GM12865 (cell line): ENCODE measurements at places on chromosomes 2 and 18.
A peak's percentile ranks its signal among the peaks of the same experiment; 100 is the strongest.

DNA sequence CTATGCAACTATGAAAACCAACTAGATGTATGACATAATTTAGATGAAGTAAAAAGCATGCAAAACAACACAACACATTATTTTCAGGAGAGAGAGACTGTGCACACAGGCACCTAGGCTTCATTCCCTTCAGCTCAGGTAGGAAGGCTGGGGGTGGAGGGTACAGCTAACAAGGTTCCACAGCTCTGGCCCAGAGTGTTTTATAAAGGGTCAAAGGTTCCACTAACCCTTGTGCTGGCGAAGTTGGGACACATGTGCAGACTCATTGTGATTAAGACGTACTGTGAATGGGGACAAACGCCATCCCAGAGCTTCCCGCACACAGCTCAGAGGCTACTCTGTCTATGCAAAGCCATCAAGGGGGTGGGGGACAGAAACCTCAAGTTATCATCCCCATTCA is 19.1 kb downstream of the CCDC93 start:
- DNase-seq, result no peak

DNA sequence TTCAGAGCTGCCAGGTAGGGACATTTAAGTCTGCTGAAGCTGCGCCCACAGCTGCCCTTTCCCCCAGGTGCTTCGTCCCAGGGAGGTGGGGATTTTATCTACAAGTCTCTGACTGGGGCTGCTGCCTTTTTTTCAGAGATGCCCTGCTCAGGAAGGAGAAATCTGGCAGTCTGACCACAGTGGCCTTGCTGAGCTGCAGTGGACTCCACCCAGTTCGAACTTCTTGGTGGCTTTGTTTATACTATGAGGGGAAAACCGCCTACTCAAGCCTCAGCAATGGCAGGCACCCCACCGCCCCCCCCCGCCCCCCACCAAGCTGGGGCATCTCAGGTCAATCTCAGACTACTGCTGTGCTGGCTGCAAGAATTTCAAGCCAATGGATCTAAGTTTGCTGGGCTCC is 458.1 kb upstream of the RAB12 start:
- DNase-seq, result no peak

DNA sequence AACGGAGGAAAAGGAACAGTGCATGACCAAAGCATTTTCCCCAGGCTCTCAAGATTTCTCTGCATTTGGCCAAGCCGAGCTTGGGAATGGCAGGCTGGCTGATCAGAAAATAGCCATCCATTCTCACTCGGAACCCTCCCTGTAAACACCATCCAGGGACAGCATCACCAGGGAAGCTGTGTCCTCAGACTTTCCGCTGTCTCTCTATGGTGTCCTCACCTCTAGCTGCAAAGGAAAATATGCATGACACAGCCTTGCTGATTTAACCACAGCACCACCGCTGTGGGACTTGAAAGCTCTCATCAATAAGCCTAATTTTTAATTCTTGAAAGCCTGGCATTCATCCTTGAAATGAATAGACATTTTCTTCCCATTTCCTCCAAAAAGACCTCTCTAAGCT is 311.7 kb downstream of the EIPR1 start:
- DNase-seq, result no peak

DNA sequence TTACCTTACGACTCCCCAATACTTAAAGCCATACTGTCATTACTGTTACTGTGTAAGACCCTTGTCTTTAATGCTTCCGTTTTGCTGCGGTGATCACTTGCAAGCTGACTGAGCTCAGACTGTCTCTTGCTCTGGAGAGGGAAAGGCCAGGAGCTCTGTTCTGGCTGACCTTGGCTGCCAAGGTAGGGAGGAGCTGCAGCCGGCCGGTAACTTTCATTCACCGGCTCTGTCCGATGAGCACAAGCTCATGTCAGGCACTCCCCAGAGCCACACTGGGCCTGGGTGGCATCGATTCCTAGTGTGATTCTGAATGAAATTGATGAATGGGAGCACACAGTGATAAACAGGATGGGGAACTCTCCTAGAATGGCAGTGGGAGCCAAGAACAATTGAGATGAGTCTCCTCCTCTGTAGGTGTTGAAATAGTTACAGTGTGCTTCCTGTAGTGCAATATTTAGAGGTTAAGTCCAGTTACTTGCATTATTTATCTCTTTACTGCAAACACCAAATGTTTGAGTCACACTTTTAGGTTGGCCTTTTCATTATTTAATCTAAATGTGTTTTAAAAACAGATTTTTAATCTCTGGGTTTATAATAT is 100.9 kb downstream of the ATP9B start:
- DNase-seq, result no peak

- DNase-seq, result no peak
Observed at GRCh38 chr2:16882706-16883105, 217.1 kb upstream of the CYRIA start.

- DNase-seq, result no peak
Observed at GRCh38 chr2:202944816-202945215, 32.7 kb downstream of the CARF start.

- no peak for DNase-seq
Observed at GRCh38 chr2:202510911-202511310, 123.9 kb upstream of the FAM117B start.

DNA sequence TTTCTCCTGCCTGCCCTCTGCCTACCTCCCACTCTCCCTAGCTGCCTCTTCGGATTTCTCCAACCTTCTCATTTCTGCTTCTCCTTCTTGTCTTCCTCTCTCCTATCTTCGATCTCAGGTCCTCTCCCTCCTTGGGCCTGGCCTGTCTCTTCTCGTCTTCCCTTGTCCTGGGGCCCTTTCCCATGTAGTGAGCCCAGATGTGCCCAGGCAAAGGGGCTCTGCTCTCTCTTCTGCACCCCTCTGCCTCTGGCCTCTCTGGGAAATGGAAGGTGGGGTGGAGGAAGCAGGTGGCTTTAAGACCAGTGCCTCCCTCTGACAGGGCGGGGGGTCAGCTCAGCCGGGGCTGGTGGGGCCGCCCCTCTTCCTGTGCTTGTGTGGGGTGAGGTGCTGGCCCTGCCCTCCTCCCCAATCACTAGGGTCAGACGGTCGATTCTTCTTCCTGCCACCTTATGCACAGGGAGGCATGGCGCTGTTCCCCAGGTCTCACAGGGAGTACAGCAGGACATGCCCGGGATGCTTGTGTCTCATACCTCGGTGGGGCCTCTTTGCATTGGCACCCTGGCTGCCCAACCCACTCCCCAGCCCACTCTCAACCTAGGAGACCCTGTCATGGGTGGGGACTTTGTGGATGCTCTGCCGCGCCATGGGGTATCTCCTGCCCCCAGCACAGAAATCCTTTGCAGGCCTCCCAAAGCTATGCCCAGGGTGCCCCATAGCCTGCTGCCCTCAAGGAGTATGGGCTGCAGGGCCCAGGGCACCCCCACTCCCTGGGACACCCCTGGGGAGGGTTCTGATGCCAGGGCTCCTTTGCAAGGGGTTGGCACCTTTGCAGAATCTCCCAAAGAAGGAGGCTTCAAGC is 213.8 kb upstream of the HAAO start:
- no peak for DNase-seq

DNA sequence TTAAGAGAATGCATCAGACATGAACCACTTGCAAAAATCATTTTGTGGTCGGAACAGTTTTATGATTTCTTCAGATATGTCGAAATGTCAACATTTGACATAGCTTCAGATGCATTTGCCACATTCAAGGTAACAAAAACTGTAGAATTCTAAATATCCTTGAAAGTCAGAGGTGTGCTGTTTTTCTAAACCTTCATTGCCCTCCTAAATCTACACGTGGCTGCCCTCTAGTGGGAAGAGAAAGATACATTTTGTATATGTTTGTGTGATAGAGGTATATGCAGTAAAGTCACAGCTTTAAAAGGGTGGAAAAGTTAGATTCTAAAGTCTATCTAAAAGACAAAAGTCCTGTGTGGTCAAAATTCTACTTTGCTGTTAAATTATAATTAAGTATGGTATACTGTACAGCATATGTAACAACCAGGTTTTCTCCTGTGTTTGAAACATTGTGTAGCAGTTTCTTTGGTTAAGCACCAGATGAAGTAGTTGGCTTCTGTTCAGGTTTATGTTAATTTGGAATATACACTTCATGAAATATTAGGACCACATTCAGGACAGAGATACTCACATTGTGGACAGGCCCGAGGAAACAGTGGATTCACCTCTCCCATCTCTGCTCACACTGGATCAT is 65.9 kb upstream of the ITM2C start:
- DNase-seq, result peak; percentile 73

DNA sequence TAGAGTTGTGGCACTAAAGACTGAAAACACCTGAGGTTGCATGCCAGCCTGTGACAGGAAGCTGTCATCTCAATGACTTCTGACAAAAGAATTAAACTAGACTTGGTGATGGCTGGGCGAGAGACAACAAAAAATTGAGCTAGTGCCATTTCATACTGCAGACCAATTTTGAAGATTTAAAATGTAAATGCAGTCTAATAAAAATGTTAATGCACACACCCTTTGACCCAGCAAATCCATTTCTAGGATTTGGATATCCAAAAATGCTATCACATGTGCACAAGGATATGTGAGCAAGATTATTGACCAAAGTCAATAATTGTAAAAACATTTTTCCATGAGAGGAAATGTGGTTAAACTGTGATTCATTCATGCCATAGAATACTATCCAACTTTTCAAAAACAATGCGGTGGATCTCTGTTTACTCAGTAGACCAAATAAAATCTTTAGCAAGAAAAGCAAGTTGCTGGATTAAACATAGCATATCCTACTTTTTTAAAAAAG is 5.6 kb downstream of the FBXO36 start:
- DNase-seq, result no peak

DNA sequence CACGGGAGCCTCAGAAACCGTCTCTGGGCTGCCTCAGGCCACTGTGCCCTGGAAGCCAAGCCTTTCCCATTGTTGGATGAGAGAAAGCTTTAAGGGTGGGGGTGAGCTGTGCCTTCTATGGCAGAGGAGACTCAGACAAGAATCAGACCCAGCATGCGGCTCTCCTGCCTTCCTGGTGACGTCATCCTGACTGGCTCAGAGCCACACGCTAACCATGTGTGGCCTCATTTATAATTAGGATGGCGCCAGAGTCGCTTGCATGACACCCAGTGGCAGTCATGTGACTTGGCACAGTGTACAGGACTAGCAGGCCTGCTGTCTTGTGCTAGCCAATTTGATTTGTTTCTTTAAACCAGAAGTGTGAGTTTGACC is 99.1 kb downstream of the SH3BP4 start:
- DNase-seq, result no peak

DNA sequence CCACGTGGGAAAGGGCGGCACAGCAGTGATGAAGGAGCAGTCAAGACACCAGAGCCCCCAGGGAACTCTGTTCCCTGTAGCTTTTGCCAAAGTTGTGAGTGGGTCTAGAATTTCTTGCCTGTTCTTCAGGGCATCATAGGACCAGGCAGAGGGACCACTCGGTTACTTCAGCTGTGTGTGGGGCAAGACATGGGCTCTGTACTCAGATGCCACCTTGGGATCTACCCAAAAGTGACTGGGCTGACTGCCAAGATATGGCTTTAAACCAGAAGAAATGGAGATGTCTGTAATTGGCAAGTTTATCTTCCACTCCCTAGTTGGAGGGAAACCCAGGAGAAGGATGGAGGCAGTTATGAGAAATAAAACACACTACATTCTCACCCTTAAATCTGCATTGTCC is 29.6 kb downstream of the KCNF1 start:
- DNase-seq, result no peak

- peak; percentile 73 for DNase-seq
Observed at GRCh38 chr18:35458677-35459441, 38.9 kb downstream of the INO80C start.

DNA sequence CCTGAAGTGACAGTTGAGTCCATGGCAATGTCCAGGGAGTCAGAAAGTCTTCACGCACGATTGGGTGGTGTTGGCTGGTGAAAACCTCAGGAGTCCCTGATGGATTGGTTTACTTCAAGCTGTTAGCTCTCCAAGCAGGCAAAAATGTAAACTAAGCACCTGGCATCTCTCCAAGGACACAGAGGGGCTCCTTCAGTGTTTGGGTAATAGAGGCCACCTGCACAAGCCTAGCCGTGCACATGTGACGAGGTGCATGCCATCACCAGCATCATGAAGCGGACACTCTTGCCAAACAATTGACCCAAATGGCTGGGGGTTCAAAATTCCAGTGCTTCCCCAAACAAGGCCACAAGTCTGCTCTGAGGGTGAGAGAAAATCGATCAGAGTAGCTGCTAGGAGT is 104.7 kb upstream of the CD302 start:
- DNase-seq, result no peak

DNA sequence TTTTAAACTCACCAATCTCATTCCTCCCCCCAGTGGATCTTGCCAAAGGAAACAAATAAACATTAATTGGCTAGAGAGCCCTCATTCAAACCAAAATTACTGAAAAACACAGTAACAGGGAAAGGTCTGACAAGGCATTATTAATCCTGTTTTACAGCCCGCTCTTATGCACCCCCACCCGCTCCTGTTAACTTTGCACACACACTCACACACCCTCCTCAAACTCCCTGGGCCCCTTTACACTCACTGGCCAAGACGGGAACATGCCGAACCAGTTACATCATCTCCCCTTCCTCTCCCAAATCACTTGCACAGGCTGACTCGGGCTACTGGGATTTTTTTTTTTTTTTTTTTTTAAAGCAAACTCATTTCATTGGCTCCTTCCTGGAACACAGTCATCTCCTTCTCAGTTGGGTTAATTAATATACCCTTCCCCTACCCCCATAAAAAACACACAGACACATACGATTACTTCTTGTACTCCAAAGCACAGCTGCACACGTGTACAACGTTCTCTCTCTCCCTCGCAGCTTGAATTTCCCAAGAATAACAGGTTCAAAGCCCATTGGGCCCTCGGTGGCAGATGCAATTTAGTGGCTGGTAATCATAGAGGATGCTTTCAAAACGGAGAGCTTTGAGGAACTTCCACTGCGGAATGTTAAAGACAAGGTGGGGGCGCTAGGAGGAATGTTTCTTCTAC is 31.8 kb downstream of the KLF7 start:
- no peak for DNase-seq

GRCh38 chr2:86570059-86570458 is 6.8 kb upstream of the CHMP3 start:
- DNase-seq, result no peak

- DNase-seq, result no peak
Observed at GRCh38 chr2:112151701-112152440, 13.7 kb downstream of the FBLN7 start.

DNA sequence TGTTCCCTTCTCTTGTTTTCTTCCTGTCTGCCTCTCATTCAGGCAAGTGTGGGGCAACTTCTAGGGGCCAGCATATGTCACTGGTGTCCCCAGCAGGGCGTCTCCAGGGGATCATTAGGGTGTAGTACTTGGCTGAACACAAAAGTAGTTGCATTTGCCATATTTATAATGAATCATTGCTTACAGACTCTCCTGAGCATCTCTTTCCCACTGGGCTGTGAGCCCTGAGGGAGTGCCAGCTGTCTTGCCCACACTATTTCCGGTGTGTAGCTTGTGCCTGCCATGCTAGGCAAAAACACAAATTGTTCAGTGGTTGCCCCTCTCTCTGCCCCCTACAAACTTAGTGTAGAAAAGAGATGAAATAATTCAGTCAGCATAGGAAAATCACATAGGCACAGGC is 40.8 kb upstream of the SCLY start:
- no peak for DNase-seq

GRCh38 chr2:196875414-196875813 is 51.1 kb downstream of the PGAP1 start:
- DNase-seq, result no peak

GRCh38 chr2:43050866-43051265 is 175.5 kb downstream of the ZFP36L2 start:
- no peak for DNase-seq

- no peak for DNase-seq
Observed at GRCh38 chr18:45775743-45776142, 49.7 kb upstream of the SIGLEC15 start.

GRCh38 chr2:218402911-218403411 is 3.3 kb downstream of the CTDSP1 start:
- DNase-seq, result no peak

GRCh38 chr18:79988451-79989194 is at the start of gene TXNL4A:
Gene TXNL4A (minus strand): TSS chr18:79988563. CDS start chr18:79988392, 171 bp downstream.
- DNase-seq, result peak; percentile 95
